ENCODE measurements at places on chromosomes 12 and 14.

GRCh38 chr14:77281852-77282410, 10.9 kb upstream of the NGB start:
- no peak for DNase-seq

DNA sequence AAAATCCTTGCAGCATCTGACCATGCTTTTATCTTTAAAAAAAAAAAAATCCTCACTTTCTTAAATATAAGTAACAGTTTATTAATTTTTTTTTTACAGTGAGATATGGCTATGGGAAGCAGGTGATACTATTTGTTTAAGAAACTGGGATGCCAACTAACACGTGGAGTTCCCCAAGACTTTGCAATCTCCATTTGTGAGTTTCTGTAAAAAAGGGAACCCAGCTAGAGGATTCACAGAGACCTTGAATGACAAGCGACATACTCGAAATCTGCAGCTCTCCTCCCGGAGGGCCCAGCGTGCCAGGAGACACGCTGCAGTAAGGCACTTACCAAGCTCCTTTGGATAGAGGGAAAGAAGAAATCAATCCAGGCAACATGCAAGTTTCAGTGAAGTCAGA, 30.1 kb downstream of the SLC15A4 start:
- no peak for DNase-seq

DNA sequence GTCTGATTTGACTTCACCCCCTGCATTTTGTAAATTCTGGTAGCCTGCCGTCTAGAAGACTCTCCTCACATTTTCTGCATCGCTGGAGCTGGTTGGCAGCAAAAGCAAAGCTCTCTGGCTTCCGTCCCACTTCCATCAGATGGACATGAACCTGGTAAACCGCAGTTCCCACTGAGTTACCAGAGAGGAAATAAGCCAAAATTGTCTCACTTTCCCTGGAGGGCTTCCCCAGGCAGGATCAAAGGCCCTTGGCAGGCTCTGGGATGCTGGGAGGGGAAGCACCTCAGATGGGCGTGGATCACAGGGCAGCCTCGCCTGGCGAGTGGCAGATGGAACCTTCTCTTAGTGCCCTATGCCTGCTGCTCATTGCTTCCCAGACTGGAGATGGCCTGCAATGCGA, 243.5 kb downstream of the TMEM132C start:
- no peak for DNase-seq

DNA sequence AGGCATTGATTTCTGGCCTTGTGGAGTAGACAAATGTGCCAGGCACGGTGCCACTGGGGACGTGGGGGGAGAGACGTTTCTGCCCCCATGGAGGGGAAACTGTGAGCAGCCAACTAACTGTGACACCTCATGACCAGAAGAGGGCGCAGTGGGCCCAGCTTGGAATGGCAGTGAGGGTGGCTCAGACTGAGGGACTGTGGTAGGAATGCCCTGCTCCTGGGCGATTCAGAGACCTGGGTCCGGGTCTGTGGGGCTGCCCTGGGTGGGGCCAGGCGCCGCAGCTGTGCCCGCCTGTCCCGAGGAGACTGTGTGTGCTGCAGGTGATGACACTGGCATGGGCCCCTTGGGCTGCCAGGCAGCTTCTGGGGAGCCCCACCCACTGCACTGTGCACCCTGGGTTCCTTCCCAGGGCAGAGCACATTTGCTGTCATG, 60.6 kb downstream of the SLC25A47 start:
- DNase-seq, result peak; percentile 75

- DNase-seq, result peak; percentile 38
These were observed 381 bp downstream of the YY1 start for GRCh38 chr14:100239211-100239839.

DNA sequence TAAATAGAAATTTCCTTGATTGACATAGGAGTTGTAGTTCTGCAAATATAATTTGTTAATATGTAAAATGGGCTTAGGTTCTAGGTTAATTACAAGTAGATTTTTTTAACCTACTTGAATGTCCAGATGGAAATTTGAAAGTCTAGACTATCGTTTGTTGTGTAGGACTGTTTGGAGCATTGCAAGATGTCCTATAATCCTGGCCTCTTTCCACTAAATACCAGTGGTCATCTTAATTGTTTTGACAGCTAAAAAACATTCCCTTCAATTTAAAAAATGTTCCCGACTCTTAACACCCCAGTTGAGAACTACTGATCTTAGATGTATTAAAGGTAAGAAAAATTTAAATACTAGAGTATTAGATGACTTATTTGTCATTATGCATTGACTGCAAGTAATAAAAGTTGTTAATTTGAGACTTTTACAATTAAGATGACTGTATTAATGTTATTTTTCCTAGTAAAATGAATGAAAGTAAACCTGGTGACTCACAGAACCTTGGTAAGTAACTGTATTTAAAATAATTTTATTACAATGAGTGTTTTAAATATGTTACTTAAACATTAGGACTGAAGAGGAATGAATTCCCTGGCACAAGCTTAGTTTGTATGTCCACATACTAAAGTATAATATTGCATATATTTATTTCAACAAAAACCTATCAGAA, 21.8 kb downstream of the G2E3 start:
- no peak for DNase-seq

DNA sequence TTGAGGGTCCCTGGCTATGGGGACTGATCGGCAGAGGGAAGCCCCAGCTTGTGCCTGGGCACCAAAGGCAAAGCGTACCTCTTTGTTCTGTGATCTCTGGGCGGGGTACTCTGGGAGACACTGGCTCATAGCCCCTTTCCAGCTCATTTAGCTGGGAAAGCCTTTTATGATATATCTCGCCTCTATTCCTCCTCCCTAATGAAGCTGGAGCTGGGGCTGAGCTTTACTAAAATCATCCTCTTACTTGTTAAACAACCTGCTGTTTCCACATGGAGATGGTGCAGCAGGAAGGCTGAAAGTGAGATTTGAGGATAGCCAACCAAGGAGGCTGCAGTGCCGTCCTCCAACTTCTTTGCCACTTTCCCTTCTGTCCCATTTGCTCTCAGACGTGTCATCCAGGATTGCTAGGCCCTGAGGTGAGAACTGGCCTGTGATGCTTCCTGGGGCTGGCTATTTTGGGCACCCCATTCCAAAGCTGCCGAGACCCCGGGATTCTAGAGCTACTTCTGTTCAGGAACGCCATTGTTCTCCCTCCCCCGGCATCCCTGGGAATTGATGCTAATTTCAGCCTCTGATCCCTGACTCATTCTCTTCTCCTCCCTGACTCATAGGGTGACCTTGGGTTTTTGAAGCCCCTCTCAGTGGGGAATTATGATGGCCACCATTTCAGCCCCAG, 16.0 kb downstream of the PDE1B start:
- DNase-seq, result no peak

DNA sequence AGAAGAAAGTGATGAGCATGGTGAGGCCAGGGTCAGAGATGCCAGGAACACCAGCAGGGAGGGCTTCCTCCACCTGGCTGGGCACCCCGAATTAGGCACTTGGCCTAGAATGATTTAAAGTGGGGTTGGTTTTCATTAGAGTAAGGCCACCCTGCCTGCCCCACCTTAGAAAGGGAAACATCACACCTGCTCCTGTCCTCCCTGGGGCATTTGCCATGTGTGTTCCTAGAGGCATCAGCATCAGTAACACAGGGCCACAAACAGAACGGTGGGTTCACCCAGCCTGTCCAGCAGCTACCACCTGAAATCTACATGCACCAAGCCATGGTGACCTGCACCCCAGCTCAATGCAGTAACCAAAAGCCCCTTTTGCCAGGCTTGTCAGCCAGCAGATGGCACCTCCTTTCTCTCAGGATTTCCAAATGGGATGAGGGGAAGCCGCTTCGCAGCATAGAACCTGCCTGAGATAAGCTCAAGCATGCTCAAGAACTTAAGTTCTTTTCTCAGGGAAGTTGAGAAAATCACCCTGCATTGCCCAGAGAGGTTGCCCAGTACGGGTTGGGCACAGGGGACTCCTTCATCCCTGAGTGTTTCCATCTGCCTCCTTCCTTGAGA, 338.8 kb downstream of the DPF3 start:
- no peak for DNase-seq

GRCh38 chr12:68788554-68789143, 19.3 kb upstream of the MDM2 start:
- no peak for DNase-seq

GRCh38 chr12:31574803-31575575, 15.9 kb downstream of the DENND5B start:
- no peak for DNase-seq

DNA sequence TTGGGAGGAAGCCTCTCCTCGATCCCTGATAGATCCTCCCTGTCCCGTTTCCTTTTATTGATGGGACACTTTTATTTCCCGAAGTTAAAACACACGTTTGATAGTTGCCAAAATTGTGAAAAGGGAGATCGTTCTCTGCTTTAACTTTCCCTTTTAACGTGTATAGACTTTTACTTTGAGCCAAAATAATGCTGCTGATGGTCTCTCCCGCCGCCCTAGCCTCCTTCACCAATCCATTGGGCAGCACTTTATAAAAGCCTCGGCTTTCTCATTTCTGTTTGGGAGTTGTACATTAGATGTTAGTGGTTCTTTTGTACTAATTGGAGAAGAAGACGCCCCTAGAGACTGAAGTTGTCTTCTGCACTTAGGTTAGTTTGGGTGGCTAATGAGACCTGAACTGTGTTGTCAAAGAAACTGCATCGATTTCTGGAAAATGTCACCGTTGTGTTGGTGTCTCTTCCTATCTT, 1.4 kb downstream of the TMTC2 start:
- no peak for DNase-seq

- no peak for DNase-seq
These were observed 14.3 kb upstream of the DYNC1H1 start for GRCh38 chr14:101950100-101950499.

DNA sequence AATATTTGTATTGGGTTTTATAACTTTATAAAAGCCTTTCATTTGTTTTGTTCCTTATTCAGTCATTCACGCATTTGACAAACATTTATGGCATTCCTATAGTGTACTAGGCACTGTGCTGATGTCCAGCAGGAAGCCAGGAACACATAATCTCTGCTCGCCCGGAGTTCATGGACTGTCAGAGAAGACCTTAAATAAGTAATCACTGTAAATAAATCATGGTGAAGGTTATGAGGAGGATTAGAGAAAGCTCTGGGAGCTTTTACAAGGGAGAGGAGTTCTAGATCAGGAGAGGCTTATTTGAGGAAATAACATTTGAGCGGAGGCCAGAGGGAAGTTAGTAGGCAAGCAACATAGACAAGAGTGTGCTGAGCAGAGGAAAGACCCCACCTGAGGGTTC, 1.4 kb upstream of the RDH11 start:
- DNase-seq, result no peak

DNA sequence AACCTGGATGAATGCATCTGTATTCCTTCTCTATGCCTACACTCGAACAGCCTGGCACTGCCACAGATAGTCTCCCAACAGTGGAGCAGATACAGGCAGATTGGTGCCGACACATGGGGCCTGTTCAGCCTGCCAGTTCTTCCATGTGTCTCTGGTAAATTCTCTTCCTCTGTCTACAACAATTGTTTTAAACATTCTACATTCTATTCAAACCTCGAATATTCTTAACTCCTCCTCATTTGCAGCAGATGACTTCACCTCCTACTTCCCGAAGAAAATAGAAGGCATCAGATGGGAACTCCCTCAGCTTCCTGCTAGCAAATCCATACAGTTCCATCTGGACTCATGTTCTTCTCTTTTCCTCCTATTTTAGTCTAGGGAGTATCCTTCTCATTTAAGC, 43.1 kb upstream of the OTOGL start:
- DNase-seq, result no peak

DNA sequence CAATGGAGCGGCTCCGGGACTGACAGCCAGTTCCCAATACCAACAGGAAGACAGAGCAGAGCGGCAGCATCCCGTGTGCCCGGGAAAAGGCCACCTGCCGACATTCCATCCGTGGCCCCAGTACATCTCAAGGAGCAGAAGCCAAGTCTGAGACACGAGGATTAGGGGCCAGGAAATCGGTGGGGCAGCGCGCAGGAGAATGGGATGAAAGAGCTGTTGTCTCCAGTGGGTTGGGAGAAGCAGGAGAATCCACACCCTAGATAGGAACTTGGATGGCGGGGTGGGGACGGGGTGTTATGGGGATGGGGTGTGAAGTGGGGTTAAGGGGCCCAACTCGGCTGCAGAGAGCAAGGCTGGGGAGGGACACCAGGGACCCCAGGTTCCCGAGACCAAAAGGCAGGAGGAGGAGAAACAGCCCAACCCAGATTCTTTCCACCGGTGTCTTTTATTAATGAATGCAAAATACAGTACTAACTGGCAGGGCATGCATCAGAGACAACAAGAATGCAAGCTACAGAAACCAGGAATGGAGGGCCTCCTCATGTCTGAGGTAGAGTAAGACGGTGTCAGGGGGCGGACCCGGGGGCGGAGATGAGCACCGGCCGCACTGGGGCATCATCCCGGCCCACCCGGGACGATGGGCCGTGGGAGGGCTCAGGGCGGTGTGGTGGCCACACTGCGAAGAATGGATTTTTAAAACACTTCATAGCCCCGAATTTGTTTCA, 50.3 kb downstream of the BEGAIN start:
- DNase-seq, result peak; percentile 6

GRCh38 chr14:103713304-103714062, 1.8 kb downstream of the XRCC3 start:
- DNase-seq, result no peak

DNA sequence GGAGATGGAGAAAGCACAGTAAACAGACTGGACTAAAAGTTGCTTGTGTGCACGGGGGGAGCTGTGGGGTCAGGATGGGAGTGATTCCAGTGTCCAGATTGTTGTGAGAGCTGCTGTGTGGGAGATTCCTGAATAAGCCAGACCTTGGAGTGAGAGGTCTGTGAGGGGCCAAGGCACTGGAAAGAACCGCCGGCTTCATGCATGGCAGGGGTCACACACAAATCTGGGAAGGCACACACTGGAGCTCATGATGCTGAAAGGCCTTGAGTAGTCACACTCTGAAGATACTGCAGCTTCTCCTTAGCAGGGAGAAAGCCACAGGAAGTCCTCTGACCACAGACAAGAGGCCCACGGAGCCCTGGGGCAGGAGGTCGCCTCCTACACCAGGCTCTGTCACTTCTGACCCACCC, 23.1 kb downstream of the ADCY6 start:
- no peak for DNase-seq

GRCh38 chr14:36683083-36683724, 21.5 kb downstream of the PAX9 start:
- DNase-seq, result no peak

GRCh38 chr12:570921-571794, 92.1 kb downstream of the NINJ2 start:
- DNase-seq, result peak; percentile 82

GRCh38 chr14:79580906-79581305, 630.4 kb downstream of the DIO2 start:
- no peak for DNase-seq

GRCh38 chr12:106517314-106517713, 65.5 kb upstream of the RFX4 start:
- no peak for DNase-seq

GRCh38 chr12:31876568-31877424, 82.4 kb upstream of the RESF1 start:
- DNase-seq, result no peak

DNA sequence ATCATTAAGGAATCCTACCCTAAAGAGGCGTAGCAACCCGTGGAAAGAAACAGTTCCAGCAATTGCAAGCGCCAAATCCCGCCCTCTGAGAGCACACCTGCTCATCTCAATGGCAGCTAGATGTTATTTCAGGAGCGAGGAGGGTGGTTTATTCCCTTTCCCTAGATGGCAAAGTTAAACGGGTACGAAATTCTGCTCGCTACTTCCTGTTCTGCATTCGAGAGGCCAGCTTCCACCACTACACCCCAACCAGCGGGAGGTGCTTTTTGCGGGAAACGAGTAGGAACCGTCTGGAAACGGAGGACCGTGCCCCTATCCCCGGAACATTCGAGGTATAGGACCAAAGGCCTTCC, 536 bp downstream of the VPS29 start:
- DNase-seq, result no peak

All from transverse colon (tissue), 4 donors.